ENCODE measurements at places on chromosomes 6 and 20. TPM values are rescaled to one million over a fixed set of nuclear protein-coding genes. Genes with fewer than 3 reads are reported as not detected.
A peak's percentile ranks its signal among the peaks of the same experiment; 100 is the strongest.

NOX3 gene
- not detected for total RNA-seq

- no peak for DNase-seq
These were observed 275.9 kb downstream of the RNF144B start for GRCh38 chr6:18663011-18663410.

DNA sequence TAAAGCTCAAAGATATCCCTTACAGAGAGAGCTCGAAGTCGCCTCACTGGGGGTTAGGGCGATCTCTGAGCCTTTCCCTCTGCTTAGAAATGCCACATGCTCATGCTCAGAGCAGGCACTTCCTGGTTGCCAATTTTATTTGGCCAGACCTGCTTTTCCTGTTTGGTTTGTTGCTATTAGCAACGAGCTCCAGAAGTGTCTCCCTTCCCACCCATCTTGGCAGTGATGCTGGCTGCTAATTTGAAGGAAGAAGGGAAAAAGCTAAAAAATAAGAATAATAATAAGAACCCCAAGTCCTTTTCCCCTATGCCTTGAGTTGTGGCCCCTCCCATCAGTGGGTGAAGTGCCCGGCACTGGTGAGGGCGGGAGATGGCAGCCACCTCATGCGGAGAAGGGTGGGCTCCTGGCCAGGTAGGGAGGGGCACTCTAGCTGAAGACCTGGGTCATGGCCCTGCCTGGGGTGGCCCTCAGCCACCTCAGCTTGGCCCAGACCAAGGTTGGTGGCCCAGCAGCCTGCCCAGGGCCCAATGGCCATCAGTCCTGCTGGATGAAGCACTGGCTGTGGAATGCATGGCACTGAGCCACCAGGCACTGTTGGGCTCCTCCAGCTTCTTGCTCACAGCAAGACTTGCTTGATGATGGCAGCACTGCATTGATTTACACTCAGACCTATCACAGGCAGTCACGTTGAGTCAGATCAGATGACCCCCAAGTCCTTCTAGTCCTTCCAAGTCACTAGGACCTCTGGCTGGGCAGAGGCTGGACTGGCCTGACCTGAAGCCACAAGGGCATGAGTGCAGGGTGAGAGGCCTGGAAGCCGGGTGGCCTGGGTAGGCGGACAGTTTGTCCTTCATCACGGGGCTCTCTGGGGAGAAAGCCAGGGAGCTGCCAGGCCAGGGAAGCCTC, 79.0 kb downstream of the SYNJ2 start:
- peak; percentile 94 for DNase-seq

- DNase-seq: no peak
These were observed at the start of gene CD83 for GRCh38 chr6:14117158-14118090. TSS of gene CD83 (plus strand) at chr6:14117772. CDS start at chr6:14117812, 40 bp downstream.

DNA sequence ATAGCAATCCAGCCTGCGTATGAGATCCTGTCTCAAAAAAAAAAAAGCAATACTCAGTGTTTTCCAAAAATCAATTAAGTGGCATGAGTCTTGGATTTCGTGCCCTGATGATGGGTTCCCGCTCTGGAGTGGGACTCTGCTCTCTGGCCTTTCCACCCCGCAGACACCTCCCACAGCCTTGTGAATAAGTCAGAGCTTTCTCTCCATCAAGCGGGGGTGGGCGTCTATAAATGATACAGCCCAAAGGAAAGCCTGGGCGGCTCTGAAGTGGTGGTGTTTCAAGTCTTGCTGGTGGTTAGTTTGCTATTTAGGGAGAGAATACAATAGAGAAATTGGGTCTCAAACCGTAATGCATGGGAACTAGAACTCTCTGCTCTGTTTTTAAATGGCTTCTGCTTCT, 52.5 kb upstream of the TAGAP start:
- no peak for DNase-seq

DNA sequence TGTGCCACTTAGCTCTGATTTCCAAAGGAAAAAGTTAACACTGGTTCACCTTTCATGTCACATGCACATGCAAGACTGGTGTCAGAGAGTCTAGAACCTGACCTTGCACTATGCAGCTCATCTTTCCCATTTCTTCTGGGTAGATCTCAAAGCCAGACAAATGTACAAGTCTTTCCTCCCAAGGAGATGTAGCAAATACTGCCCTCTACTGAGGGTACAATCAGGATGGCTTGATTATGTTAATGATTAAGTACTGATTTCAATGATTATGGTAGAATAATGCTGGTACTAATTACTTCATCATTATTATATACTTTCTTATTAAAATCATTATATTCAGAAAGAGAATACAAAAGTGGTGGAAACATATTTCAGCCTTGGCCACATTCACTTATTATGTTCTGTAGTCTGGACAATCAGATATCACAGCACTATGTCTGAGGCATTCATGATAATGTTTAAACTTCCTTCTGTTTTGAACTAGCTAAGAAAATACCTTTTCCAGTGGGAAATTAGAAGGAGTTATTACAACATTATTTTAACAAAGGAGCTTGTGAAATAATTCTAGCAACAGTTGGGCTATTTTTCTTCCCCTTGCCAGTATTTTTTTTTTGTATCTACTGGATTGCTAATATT, 68.5 kb upstream of the FOXO3 start:
- no peak for DNase-seq

GRCh38 chr20:3382836-3383235, 24.6 kb downstream of the DNAAF9 start:
- DNase-seq: no peak

DNA sequence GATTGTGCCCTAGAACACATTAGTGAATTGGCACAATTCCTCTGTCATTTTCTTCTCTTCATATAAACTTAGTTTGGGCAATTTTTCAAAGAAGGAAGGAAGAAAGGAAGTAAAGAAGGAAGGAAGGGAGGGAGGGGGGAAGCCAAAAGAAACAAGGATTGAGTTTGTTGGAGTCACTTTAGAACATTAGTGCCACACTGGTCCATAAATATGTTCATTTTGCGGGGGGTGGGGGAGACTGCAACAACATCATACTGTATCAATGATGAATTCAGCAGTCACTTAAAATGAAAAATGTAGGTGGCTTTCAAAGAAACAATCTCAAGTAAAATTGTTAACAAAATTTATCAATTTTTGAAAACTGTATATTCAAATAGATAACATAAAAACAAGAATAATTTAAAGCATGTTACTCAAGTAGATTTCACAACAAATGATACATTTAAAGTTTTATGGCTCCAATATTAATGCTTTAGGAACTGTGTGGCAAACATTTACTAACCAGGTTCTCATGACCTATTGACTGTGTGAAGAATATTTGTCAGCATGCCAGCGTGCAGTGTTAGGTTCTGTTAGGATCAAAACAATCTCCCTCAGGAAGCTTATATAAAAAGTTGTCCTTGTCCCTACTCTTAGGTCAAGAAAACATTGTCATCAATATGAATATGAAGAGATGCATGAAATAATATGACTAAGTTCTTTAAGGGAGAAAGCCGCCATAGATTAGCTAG, 208.1 kb upstream of the AGPAT4 start:
- no peak for DNase-seq

GRCh38 chr20:32017711-32018251, 7.5 kb downstream of the CCM2L start:
- no peak for DNase-seq

DNA sequence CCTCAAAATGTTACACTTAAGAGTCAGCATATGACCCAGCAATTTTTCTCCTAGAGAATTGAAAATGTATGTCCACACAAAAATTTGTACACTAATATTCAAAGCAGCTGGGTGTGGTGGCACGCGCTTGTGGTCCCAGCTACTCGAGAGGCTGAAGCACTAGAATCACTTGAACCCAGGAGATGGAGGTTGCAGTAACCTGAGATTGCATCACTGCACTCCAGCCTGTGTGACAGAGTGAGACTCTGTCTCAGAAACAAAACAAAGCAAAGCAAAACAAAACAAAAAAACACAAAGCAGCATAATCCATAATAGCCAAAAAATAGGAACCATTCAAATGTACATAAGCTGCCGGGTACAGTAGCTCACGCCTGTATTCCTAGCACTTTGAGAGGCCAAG, 1.6 kb upstream of the RPF2 start:
- DNase-seq: no peak

DNA sequence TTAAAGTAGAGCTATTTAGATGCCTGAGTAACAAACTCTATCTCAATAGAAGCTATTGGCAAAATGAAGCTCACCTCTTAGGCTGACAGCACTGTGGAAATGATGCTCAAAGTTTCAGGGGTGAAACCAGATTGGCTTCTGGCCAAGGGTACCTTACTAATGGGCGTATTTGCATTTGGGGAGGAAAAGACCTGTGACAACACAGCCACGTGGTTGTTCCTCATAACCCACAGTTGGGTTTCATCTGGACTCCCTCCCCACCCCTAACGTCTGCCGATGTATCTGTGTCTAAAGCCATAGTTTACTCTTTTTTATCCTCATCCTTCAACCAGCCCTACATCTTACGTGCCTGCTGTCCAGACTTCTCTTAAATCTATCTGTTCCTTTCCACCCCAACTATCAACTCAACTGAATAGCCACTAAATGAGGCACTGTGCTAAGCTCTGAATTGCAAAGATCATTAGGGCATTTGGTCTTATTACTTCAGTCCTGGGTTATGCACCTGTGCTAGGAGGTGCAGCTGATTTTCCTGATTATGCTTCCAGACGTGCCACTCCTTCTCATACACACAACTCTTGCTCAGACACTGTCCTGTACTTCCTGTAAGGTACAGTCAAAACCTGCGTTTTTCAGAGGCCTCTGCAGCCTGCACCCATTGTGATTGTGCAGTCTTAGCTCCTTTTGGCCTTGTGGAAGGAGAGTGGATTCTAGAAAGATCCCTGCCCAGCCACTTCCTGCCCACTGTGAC, 80.6 kb upstream of the ARMC2 start:
- DNase-seq: no peak

SLC26A8 gene
- not detected for total RNA-seq

DNA sequence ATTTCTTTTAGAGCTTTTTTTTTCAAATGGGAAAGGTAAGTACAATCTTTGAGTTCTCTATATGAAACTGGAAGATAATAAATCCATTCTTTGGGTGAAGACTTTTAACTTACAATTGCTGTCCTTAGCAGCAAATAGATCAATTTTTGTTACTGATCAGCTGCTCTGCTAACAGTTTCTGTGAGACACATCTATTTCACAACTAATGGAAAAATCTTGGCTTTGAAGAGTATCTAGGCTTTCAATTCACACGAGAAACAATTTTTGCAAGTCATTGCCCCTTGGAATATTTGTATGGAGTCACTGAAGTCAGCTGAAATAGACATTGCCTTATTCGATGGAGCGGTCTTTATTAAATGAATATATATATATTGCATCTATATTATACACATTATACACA, 20.5 kb upstream of the ARG1 start:
- no peak for DNase-seq

OR2H1 gene
- not detected for total RNA-seq

MCM8 gene
- 4.0 TPM for total RNA-seq

- no peak for DNase-seq
These were observed 64.1 kb upstream of the SIRPA start for GRCh38 chr20:1831096-1831495.

GRCh38 chr6:72081871-72082270, 195.5 kb downstream of the RIMS1 start:
- DNase-seq: no peak

MYCT1 gene
- total RNA-seq: 15.0 TPM

APOM gene
- 1.0 TPM for total RNA-seq

DNA sequence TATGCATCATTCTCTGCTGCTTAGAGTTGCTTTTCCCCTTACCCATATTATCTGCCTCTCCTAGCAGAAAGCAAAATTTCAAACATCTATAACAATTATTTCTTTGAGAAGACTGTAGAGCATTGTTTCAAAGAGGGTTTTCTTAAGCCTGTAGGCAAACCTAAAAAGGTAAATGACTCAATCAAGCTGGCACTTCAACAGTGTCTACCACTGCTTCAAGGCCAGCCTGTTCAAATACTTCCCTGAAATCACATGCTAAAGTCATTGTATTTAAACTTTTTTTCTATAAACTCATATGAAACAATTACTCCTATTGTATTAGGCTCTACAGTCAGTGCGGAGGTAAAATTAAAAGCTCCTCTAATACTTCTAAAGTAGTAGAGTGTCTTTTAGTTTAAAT, 87.1 kb downstream of the OGFRL1 start:
- no peak for DNase-seq

DNA sequence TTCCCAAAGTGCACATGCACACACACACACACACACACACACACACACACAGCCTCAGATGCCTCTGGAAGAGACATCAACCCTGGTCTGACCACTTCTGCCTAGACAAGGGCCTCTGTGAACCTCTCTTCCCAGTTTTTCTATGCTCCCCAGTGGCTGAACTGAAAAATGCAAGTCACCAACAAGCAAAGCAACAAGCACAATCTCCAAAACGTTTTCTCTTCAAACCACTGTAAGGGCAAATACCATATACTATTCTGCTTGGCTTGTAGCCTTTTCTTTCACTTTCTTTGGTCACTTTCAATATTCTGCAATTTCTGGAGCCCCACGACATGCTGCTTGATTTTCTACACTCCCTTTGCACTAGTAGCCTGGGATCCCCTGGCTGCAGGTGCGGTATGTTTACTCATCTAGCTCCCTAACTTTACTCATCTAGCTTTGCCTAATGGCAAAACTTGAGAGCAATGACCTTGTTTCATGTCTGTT, 121.4 kb upstream of the DST start:
- no peak for DNase-seq

- DNase-seq: no peak
These were observed 49.4 kb downstream of the DTD1 start for GRCh38 chr20:18637224-18637623.

GRCh38 chr20:19648024-19648423, 110.0 kb upstream of the RIN2 start:
- DNase-seq: no peak

NTSR1 gene
- 0.43 TPM for total RNA-seq

DNA sequence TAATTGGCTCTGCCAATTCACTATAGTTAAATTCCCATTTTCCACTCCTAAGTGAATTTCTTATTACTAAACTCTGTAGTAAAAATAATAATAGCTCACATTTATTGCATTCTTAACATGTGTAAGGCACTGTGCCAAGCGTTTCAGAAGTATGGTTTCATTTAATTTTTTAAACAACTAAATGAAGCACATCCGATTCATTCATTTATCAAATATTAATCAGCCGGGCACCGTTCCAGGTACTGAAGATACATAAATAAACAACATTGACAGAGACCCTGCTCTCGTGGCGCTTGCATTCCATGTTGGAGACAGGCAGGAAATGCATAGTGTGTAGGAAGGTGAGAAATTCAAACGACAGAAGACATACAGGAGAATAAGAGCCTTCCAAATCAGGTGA, 423.2 kb upstream of the JARID2 start:
- no peak for DNase-seq

DNA sequence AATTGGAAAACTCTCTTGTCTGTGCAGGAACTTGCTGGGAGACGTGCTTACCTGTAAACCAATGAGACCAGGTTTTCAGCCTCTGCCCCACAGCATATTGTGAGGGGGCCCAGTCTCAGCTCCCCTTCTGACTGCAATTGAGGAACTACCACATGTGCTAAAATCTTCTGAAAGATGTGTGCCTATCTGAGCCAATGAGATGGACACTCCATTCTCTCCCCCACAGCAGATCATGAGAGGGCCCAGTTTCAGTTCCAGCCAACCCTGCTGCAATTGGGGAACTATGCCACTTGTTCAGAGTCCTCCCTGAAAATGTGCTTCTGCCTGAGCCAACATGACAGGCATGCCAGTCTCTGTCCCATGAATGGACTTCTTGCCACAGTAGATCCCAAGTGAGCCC, 20.9 kb upstream of the PI3 start:
- DNase-seq: no peak

GRCh38 chr6:139926711-139927110, 552.3 kb upstream of the CITED2 start:
- no peak for DNase-seq

All from right atrium auricular region (tissue), 2 donors.